ENCODE measurements at places on chromosomes 7 and 10. TPM values are rescaled to one million over a fixed set of nuclear protein-coding genes. Genes with fewer than 3 reads are reported as not detected.

HSPA14 gene
- total RNA-seq: 8.0 TPM

DNA sequence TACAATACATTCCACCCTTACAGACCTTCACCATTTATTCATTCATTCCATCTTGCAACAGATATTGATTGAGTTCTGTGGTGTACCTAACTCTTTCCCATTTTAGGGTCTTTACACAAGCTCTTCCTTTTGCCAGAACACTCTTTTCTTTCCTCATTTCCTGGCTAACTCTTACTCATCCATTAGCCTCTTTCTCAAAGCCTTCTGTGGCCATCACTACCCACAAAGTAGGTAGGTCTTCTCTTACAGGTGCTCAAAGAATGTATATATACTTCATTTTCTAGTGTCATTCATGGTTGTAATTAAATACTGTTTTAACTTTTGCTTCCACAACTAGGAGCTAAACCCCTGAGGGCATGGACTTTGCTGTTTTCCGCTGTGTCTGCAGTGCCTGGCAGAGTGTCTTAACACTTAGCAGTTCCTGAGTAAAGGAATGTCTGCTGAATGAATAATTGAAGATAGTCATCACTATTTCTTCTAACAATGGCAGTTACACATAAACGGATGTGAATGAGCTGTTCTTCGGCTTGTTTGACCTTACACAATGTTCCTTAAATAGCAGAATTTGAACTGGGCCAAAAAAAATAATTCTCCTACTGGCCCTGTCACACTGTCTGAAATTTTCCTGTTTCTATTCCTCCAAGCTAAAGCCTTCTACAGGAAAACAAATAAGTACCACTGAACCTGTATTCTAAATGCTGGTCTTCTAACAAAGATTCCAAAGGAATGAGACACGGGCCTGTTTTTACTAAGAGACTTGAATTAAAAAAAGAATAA, 15.1 kb downstream of the BCAP29 start:
- no peak for DNase-seq

GRCh38 chr10:105406488-105406887, 765.4 kb downstream of the SORCS3 start:
- no peak for DNase-seq

RPP38 gene
- total RNA-seq: 15.4 TPM

- no peak for DNase-seq
These were observed 30.3 kb downstream of the ZAN start for GRCh38 chr7:100763556-100764140.

OR2A1 gene
- total RNA-seq: not detected

DNA sequence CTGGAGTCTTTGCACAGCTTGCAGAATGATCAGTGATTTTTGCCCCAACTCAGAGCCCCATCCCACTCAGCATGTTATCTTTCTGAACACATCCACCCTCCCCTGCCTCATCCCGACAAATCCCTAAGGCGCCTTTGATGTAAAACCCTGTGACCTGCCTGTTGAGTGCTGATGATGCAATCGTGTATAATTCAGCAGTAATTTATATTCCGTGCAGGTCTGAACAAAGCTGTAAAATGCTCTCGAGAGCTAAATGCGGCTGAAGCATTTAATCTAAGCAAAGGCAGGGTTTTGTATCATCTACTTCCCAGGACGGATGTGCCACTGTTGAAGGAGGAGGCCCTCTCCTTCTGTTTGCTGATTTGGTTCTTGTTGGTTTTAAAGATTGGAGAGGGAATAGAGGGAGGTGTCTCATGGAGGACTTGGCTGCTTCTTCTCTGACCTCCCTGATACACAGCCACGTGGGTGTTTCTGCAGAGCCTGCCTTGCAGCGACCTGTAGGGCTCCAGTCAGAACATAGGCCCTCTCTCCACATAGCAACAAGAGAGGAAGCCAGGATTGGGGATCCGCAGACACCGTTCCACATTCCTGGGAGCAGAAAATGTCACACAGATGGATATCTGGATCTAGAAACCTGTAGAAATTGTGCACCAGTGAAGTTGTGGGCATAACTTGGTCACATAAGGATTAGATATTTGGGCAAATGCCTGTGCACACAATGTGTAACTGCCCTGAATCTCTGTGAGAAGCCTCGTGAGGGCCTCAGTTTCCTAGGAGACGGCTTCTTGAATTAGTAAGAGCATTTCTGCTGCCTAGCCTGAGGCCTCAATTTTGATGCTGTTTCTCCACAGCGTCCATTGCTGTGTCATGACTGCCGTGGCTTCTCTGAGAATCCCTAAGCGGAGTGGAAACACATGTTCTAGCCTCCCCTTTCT, 90.2 kb upstream of the AGK start:
- DNase-seq: no peak

DNA sequence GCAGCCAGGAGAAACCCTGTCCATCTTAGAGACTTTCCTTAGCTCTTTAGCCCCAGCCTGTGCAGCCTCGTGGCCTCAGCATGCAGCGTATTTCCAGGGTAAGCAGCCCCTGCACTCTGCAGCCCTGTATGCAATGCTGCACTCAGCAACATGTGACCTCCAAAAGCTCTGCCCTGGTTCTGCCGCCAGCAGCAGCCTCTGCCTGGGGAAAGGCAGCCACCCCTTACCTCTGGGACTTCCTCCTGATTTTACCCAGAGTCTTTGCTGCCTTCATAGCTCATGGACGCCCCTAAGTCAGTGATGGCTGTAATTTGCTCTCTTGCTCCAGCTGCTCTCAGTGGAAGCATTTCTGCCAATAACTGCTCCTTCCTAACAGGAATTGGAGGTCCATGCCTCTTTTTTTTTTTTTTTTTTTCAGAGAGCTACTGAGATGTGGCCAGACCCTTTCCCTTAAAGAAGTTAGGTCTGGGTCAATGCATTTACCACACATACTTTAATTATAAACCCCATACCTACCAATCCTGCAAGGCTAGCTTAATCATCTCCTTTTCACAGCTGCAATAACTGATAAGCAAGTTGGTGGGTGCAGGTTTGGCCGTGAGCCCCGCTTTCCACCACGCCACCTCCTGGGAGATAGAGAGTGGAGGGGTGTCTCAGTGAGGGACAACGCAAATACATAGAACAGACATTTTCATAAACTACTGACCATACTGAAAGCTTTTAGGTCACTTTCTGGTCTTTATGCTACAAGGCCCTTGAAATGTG, 71.7 kb downstream of the RAMP3 start:
- DNase-seq: no peak

GRCh38 chr7:116240024-116240668, 29.8 kb downstream of the TES start:
- DNase-seq: no peak

DNA sequence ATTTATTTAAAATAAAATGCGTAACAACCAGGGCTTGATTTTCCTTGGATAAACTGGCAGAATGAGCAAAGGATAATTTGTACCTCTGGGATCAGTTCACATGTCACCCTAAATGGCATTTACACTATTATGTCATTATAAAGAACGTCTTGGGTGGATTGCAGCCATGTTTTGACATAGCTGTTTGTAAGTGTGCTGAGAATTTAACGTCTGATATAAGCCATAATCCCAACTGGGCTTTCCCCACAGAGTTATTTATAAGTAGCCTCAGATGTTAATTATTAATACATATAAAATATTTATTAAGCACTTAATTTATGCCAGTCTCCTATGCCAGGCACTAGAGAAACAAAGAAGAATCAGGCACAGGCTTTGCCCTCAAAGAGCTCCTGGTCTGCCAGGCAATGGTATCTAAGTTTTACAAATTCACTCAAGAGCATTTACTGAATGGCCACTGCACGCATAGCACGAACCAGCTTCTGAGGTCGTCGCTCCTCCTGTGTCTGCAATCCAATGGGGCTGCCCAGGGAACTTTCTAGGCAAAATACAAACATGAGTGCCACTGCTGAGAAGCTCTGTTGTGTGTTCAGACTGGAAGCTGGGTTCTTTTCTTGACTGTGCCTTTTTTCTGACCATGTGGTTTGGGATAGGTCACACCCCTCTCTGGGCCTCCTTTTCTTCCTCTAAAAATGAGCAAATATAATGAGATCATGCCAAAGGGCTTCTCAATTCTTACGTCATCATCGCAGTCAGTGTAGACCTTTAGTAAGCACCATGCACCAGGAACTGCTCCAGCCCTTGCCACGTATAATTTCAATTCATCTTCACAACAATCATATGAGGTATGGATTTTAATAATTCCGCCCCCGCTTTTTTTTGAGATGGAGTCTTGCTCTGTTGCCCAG, 11.3 kb upstream of the CTBP2 start:
- DNase-seq: no peak

PTEN gene
- 89.9 TPM for total RNA-seq

OPN1SW gene
- not detected for total RNA-seq

KLF14 gene
- total RNA-seq: not detected

SLC35G1 gene
- total RNA-seq: 1.6 TPM

AGBL3 gene
- 4.1 TPM for total RNA-seq

DNA sequence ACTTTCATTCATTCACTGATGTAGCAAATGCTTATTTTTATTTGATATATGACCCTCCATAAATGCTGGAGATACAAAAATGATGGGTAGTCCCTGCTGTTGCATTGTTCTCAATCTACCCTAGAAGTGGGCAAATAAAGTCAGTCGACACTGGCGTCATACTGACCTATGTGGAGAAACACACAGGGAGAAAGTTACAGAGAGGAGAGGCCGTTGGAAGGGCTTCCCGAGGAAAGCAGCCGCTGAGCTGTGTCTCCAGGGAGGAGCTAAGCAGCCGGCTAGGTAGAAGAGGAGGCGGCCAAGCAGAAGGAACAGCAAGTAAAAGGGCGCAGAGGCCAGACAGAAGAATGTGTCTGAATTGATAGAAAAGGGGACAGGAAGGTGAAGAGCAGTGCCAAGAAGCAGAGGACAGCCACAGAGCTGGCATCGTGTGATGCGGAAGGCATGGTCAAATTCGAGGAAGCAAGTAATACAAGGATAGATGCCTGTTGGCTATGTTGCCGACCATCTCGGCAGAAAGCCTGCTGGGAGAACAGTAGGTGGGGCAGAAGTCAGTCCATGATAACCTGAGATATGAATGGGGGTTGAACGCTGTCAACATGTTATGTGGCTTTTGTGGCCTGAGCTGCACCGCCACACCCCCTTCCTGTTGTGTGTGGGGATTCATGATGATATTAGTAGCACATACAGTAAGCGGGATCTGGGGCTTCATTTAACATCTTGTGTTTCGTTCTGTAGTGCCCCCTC, 25.9 kb downstream of the ST8SIA6 start:
- no peak for DNase-seq

DNA sequence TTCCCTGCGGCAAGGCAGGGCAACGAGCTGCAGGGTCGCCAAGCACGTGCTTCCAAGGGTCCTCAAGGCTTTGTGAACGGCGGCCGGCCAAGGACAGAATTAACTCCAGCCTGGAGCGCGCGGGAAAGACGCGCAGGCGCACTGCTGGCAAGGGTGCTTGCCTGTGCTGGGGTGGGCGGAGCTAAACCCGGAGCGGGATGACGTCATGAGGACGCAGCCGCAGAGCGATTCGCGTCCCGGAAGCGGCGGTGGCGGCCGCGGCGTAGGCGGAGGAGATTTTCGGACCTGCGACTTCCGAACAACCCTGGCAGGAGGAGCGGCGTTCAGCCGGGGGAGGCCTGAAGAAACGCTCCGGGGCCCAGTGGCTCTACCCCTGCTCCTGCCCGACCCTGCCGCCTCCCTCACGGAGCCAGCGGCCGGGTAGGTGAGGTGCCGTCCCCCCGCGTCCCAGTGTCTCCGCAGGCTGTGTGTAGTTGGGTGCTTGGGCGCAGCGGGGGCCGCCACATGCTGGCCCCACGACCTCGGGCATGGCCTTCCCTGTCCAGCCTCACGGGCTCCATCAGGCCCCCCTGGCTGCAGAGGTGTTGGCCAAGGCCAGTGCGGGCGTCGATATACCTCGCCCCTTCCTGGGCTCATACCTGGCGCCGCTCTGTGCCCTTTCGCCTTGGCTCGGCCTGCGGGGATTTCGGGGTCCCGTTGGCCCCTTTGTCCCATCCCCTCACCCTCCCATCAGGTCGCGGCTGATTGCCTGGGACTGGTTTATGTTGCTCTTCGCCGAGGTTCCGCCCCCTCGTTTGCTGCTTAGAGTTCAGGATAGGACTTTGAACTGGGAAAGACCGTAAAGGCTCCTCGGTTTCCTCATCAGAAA, at the start of gene ZFYVE27:
Gene ZFYVE27 (plus strand): TSS at position 227 of the 868 bp plus-strand sequence. CDS start 1,350 bp downstream, outside the sequence.
- peak; percentile 97 for DNase-seq

CNPY1 gene
- not detected for total RNA-seq

DNA sequence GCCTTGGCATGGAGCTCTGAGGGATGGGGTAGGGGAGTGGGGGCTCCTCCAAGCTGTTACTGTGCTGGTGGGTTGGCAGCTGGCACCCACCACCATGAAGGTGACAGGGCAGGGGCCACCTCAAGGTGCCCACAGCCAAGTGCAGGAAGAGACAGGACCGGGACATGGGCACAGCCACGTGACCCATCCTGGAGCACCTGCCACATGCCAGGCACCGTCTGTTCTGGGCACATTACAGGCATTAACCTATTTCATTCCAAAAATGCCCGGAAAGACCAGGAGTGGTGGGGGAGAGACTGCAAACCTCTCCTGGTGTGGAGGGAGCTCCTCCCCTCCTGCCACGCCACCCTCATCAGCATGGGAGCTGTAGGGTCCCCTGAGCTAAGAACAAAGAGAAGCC, 56.7 kb downstream of the CAMK2B start:
- no peak for DNase-seq

GRCh38 chr10:69631566-69631965, 1.5 kb downstream of the FAM241B start:
- DNase-seq: no peak

- DNase-seq: no peak
These were observed 23.5 kb upstream of the ZNF12 start for GRCh38 chr7:6730343-6730633.

SPDYE6 gene
- total RNA-seq: not detected

DNA sequence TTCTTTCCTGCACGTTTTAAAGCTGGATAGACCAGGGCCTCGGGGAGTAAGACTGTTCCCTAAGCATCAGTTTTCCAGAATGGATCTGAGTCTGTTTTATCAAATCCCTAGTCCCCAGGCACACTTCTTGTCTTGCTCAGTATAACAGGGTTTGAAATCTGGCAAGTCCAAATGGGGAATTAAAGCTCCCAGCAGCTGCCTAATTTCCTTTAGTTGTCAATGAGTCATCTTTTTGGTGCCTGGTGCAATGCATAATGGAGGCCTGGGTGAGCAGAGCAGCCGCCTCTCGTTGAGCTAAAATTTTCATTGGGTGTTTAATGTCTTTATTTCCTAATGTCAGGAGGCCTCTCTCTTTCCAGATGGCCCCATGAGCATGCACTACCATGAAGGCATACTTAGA, 87.9 kb downstream of the STRA8 start:
- DNase-seq: no peak

DNA sequence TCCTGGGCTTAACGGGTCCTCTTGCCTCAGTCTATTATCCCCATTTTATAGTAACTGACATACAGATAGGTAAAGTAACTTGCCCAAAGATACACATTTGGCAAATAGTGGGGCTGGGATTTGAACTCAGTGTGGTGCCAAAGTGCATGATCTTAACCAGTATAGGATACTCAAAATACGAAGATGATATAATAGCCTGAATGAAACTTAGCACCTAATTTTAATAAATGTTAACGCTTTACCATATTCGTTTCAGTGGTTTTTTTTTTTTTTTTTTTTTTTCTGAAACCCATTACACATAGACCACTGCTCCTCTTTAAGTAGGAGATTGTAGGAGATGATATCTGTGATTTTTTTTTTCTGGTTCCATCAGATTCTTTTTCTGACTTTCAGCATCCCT, 21.4 kb downstream of the ACTR3B start:
- no peak for DNase-seq

STEAP1B gene
- total RNA-seq: not detected

GRCh38 chr7:26709210-26709990, 155.0 kb downstream of the SKAP2 start:
- DNase-seq: no peak

- no peak for DNase-seq
These were observed 928.3 kb downstream of the CNTNAP2 start for GRCh38 chr7:147044941-147045340.

GRCh38 chr7:75534727-75535307, 42.7 kb downstream of the SPDYE5 start:
- no peak for DNase-seq

NPFFR1 gene
- total RNA-seq: 0.03 TPM

MYO3A gene
- total RNA-seq: 0.06 TPM
